ENCODE measurements at places on chromosomes 11 and 22. TPM values are rescaled to one million over a fixed set of nuclear protein-coding genes. Genes with fewer than 3 reads are reported as not detected.

- no peak overlapping the region for H3K27ac ChIP-seq
- H3K27me3 ChIP-seq = peaks cover 2% of the 10 kb centered on the region
- H3K4me1 ChIP-seq = no peaks in the 10 kb centered on the region
- H3K4me3 ChIP-seq = no peak overlapping the region
- H3K36me3 ChIP-seq = no peaks in the 10 kb centered on the region
These were observed 57.7 kb upstream of the AMPD3 start for GRCh38 chr11:10397226-10397987.

DNA sequence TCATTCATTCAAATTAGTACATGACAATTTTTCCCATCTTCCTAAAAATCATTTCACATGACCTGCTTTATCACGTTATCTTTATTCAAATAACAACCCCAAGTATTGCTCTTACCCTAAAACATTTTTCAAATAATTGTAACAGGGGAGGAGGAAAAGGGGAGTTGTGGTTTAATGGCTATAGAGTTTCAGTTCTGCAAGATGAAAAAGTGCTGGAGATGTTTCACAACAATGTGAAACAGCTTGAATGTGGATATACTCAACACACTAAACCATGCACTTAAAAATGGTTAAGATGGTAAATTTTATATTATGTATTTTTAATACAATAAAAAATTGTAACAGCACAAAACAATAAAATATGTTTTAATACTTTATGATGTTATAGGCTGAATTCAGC, 161.6 kb upstream of the GUCY1A2 start:
- no peaks in the 10 kb centered on the region for H3K27me3 ChIP-seq
- H3K4me1 ChIP-seq = no peaks in the 10 kb centered on the region
- H3K36me3 ChIP-seq = no peaks in the 10 kb centered on the region
- no peak overlapping the region for H3K4me3 ChIP-seq
- H3K27ac ChIP-seq = no peak overlapping the region
- no peak for DNase-seq

DNA sequence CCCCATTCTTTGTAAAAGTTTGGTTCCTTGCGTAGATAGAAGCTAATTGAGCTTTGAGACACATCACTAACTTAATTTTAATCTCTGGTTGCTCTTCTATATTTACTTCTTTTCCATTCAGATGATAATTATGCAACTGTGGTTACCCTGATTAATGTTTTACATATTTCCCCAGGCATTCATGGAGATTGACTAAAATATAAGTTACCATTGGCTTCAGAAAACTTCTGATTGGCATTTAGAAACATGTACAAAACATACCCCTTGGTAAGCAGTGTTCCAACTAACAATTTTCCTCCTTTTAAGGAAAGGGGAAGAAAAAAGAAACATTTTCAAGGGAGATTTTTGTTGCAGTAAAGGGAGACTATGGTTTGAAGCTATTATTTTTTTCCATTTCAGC, 43.9 kb downstream of the FAT3 start:
- H3K27me3 ChIP-seq = no peaks in the 10 kb centered on the region
- no peak overlapping the region for H3K4me3 ChIP-seq
- no peak overlapping the region for H3K27ac ChIP-seq
- H3K4me1 ChIP-seq = no peaks in the 10 kb centered on the region
- no peak for DNase-seq
- H3K36me3 ChIP-seq = no peaks in the 10 kb centered on the region

- H3K4me1 ChIP-seq = no peaks in the 10 kb centered on the region
- DNase-seq = no peak
- H3K4me3 ChIP-seq = no peak overlapping the region
- H3K27ac ChIP-seq = no peak overlapping the region
These were observed 12.5 kb upstream of the CCDC117 start for GRCh38 chr22:28759861-28760560.

DNA sequence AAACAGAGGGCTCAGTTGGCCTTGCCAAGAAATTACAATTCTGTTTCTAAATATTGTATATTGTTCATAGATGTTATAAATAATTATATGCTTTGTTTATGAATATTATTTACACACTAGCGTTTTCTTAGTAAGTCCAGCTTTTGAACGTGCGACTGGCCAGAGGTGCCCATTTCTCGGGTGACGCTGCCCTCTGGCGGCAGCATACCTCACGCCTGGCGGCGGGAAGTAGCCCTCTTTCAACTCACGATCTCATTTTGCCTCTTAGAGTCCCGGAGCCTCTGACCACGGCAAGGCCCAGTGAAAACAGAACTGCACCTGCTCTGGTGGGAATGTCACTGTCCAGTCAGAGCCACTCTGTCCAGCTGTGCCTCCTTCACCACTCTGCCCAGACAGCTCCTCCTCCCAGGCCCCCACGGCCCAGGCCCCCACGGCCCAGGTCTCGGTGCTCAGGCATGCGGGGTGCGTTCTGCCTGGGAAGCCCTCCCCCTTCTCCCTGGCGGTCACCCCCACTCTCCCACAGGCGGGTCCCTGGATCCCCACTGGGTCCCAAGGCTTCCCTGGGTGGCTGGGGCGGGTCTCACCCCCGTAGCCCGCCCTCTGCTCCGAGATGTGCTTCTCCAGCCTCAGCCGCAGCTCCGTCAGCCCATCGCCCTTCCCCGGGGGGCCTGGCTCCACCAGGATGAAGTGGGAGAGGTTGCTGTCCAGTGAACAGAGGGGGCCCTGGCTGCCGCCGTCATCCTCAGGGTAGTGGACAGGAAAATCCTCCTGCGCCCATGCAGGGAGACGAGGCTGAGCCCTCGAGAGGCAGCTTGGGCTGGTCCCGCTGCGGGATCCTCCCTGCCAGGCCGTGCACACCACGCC, 19.3 kb downstream of the TSSC4 start:
- H3K27me3 ChIP-seq = no peaks in the 10 kb centered on the region
- H3K27ac ChIP-seq = no peak overlapping the region
- H3K4me1 ChIP-seq = peaks cover 13% of the 10 kb centered on the region
- DNase-seq = peak; percentile 50

GRCh38 chr11:86874304-86875056, 74.1 kb downstream of the PRSS23 start:
- no peaks in the 10 kb centered on the region for H3K36me3 ChIP-seq
- no peak overlapping the region for H3K4me3 ChIP-seq
- H3K27me3 ChIP-seq = no peaks in the 10 kb centered on the region
- no peaks in the 10 kb centered on the region for H3K4me1 ChIP-seq
- DNase-seq = no peak

DNA sequence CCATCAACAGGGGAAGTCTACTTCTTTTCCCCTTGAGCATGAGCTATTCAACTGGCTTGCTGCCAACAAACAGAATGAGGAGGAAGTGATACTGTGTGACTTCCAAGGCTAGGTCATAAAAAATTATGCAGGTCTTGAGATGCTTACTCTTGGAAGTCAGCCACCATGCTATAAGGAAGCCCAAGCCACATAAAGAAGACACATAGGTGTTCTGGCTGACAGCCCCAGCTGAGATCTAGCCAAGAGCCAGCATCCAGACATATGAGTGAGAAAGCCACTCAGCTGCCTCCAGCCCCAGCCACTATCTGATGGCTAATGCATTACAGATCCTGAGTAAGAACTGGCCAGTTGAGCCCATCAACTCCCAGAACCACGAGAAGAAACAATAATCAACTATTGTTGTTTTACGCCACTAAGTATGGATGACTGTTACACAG, 31.0 kb upstream of the PPP2R1B start:
- H3K27me3 ChIP-seq = no peaks in the 10 kb centered on the region
- H3K4me1 ChIP-seq = no peaks in the 10 kb centered on the region
- H3K4me3 ChIP-seq = no peak overlapping the region
- H3K36me3 ChIP-seq = peaks cover 25% of the 10 kb centered on the region

GRCh38 chr11:78575478-78575877, 814 bp upstream of the NARS2 start:
- DNase-seq = no peak
- H3K27me3 ChIP-seq = no peaks in the 10 kb centered on the region
- peaks cover 17% of the 10 kb centered on the region for H3K4me1 ChIP-seq
- H3K36me3 ChIP-seq = peaks cover 1% of the 10 kb centered on the region

GRCh38 chr22:20248461-20248978, 19.6 kb downstream of the RTN4R start:
- no peaks in the 10 kb centered on the region for H3K36me3 ChIP-seq
- H3K4me3 ChIP-seq = no peak overlapping the region
- no peak for DNase-seq
- peaks cover 28% of the 10 kb centered on the region for H3K4me1 ChIP-seq
- H3K27me3 ChIP-seq = no peaks in the 10 kb centered on the region

DNA sequence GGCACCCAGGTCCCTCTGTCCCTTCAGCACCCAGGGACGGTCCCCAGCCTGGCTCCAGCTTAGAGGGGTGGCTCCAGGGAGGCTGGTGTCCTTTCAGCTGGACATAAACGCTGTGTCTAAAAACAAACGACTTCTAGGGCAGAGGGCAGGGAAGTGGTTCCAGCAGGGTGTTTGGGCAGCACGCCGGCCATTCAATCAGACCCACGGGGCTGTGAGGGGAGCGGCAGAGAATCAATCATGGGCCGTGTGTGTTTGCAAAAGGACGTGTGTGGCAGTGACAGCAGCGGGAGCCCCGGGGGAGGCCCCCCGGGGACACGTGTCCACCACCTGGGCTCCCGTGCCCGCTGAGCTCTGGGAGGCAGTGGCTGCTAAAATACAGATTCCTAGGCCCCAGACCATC, 127.7 kb downstream of the MN1 start:
- no peak overlapping the region for H3K27ac ChIP-seq
- H3K36me3 ChIP-seq = no peaks in the 10 kb centered on the region
- DNase-seq = no peak
- no peak overlapping the region for H3K4me3 ChIP-seq
- no peaks in the 10 kb centered on the region for H3K4me1 ChIP-seq
- no peaks in the 10 kb centered on the region for H3K27me3 ChIP-seq

- no peaks in the 10 kb centered on the region for H3K36me3 ChIP-seq
- no peak for DNase-seq
- no peaks in the 10 kb centered on the region for H3K27me3 ChIP-seq
- no peaks in the 10 kb centered on the region for H3K4me1 ChIP-seq
These were observed 299.9 kb downstream of the DCDC1 start for GRCh38 chr11:31069447-31070205.

BBOX1 gene
- not detected for total RNA-seq

HPX gene
- total RNA-seq = 1.5 TPM

IL10RA gene
- total RNA-seq = 661 TPM

MS4A6E gene
- not detected for total RNA-seq

CKAP5 gene
- total RNA-seq = 45.4 TPM

E2F8 gene
- 0.35 TPM for total RNA-seq

Data from CD4-positive, CD25-positive, alpha-beta regulatory T cell (primary cell).